Small intestine (tissue), 16 donors: ENCODE measurements at places on chromosomes 6 and 20.

DNA sequence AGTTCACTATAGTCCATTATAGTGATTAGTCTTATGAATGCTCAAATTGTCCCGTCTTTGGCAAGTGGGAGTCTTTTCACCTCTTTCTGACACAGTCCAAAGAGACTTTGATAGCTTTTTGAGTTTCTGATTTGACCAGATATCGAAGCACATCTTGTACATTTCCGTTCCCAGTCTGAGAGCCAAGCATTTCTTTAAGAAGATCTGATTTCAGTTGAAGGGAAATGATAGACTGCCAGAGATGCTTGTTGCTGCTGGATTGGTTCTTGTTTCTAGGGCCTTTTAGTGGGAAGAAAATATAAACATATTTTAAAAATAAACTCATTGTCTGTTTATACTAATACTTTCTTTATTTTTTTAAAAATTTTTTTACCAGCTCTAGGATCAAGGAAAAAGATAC is 54.1 kb upstream of the IER3 start:
- DNase-seq = no peak

- DNase-seq = no peak
Measured at GRCh38 chr6:51908243-51908642, 179.2 kb downstream of the PKHD1 start.

DNA sequence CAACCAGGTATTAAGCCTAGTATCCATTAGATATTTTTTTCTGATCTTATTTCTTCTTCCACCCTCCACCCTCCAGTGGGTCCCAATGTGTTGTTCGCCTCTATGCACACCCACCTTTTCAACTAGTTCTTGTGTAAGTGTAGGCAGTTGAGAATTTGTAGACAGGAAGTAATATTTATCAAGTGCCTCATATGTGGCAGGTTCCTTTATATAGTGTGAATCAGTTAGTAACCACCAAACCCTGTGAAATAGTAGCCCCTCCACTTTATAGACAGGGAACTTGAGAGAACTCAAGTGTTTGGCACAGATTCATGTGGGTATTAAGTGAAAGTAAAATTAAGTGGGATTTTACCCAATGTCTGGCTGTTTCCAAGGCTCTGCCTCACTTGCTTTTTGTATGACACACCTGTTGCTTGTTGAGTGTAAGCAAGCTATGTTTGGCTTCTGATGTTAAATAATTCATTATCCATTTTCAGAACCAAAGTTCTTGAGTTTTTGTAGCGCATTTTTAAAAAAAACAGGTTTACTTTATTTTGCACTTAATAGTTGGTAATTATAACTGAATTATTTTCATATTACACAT is 24.8 kb downstream of the AFDN start:
- no peak for DNase-seq

- DNase-seq = no peak
Measured at GRCh38 chr6:10419749-10420545, 5.1 kb upstream of the TFAP2A start.

DNA sequence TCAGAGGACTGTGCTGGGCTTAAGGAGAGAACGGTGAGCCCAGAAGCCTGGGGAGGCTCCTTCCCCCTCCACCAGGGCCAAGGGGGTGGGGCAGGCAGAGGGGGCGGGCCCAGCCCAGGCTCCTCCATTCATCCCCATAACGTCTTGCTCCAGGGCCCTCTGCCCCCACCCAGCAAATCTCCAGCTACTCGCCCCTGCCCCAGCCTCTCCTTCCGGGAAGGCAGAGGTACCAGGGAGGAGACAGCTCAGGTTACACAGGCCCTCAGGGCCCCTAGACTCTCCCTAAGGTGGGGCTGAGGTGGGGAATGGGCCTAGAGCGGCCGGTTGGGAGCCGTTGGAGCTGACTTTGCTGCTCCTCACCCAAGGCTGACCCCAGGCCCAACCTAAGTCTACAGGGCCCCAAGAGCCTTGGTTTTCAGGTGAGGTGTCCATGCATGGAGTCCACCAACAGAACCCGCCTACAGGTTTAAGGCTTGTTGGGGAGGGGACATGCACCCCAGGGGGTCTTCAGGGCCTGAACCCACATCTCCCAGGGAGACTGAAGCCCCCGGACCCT is 1.2 kb downstream of the LAMA5 start:
- peak; percentile 62 for DNase-seq

GRCh38 chr6:32194825-32195651 is 2.6 kb upstream of the GPSM3 start:
- DNase-seq = peak; percentile 77

- DNase-seq = no peak
Measured at GRCh38 chr6:138571181-138571580, 71.9 kb upstream of the NHSL1 start.

DNA sequence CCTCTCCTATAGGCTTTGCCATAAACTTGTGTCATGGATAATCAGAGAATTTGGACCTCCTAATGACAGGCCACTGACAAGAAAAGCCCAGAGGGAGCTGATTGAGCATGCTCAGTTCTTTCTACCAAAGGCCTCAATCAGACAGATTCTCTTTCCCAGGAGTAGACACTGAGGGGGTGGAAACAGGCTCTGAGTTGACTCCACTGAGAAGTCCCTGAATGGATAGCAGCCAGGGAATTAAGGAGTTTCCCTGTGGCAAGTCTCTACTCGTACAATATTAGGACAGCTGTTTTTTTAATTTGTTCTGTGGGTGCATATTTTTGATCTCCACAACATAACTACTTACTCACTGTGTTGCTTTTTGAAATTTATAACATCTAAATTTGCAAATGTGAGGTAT is 63.3 kb downstream of the SLC16A10 start:
- no peak for DNase-seq

DNA sequence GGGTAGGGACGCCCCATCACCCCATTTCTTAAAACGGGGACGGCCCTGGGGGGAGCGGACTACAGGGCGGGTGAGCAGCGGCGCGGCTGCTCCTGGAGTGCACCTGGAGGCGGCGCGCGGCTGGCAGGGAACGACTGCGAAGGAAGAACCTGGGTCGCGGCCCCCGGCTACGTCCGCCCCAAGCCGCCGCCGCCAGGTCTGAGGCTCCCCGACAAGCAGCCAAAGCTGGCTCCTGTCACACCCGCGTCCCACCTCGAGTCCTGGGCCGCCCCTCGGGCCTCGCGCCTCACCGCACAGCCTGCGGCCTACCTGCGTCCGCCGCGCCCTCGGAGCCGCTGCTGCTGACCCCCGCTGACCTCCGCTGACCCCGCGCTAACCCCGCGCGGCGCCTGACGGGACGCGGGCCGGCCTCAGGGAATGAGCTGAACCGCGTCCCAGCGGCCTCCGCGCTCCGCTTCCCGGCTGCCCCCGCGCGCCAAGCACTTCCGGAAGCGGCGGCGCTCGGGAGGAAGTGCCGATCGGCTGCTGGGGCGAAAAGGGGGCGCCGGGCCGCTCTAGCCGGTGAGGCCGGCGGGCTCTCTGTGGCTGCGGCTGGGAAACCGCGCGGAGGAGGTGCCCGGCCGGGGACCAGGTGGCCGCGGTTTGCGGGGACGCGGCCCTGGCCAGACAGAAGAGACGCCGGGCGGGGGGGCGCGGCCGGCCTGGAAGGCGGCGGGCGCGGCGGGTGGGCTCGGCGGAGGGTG is at the start of the genes ARFRP1 and ZGPAT:
Gene ARFRP1 (minus strand): TSS at position 419 of the 743 bp plus-strand sequence. CDS start 885 bp downstream, outside the sequence.
Gene ZGPAT (plus strand): TSS at position 482 of the 743 bp plus-strand sequence. CDS start 542 bp downstream, outside the sequence.
- DNase-seq = peak; percentile 88

DNA sequence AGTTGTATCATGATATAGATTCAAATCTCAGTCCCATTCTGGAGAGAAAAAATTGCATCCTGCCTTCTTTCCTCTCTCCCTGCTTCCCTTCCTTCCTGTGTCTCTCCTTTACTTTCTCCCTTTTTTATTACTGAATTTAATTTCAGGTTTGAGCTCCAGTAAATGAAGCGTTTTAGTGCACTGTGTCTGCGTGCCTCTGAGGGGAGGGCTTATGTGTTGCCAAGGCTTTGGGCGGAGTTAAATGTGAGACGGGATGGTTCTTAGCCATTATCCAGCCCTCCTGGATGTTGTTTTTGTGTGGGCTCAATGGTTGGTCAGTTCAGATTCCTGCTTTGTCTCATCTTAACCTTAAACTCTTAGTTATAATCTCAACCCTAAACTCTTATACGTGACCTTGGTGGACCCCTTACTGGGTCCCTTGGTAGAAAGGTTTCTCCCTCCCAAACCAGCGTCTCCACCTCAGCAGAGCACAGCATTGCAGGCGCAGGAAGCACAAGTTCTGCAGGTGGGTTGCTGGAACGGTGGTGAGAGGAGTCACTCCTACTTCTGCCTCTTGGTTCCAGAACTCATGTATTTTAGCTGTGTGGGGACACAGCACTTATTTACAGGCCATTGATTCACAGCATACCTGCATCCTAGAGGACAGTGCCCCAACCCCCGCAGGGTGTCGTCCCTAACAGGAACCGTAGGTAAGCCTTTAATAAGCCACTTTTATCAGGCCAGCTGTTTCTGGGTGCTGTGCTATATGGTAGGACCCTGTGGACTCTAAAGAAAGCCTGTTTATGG is 68.5 kb downstream of the DNAH8 start:
- DNase-seq = no peak

- peak; percentile 90 for DNase-seq
Measured at GRCh38 chr6:28981833-28982475, 23.2 kb downstream of the ZNF311 start.

- DNase-seq = no peak
Measured at GRCh38 chr6:105138141-105138540, 41.7 kb downstream of the POPDC3 start.

DNA sequence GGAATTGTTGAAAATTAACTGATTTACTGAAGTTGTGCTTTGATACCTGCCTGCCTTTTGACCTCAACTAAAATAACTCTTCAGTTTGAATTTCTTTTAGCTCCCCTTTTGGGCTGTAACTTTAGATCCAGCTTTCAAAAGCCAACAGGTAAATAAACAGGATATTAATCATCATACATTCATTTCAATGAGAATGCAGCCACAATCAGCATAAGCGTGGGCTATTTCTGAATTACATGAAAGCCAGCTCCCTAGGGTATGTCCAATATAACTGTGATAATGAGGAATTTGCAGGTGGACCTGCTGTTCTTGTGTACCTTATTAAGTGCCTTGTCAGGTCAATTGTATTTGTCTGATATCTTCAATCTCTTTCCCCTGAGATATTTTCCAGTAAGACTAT is 830.6 kb downstream of the KIF16B start:
- DNase-seq = no peak

- DNase-seq = peak; percentile 70
Measured at GRCh38 chr20:34997131-34997561, 41.5 kb downstream of the MYH7B start.

- DNase-seq = no peak
Measured at GRCh38 chr20:48329031-48329615, 498.7 kb downstream of the PREX1 start.

DNA sequence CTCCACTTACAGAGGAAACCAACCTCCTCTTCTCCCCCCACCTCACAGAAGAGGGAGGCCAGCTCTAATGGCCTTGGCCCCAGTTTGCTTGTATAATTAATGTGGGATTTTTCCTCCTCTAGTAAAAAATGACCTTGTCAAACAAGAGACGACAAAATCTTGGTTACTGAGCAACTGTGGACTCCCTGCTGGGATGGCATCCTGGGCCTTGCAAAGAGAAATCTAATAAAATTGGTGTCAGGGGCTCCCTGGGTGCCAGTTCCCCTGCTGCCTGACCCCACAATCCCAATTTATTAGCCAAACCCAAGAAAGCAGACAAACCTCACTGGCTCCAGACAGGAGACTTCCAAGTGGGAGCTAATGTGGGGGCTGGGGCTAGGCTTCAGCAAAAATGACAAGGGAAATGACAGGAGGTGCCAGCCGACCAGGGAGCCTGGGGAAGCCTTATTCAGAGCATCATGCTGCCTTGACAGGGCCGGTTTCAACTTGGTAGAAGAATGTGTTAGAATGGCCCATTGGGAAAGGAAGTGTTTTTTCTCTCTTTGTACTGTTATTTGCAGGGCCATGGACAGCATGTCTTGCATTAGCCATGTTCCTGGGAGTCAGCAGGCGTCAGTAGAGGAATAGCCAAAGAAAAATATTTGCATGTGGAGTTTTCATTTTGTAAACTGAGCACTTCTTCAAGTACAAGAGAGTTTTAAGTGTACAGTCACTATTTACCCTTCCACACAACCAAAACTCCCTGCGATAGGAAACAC is 816.9 kb downstream of the DHX35 start:
- no peak for DNase-seq

- no peak for DNase-seq
Measured at GRCh38 chr6:74671558-74672025, 534.3 kb downstream of the COL12A1 start.

GRCh38 chr6:16663901-16664300 is 97.4 kb downstream of the ATXN1 start:
- DNase-seq = no peak

DNA sequence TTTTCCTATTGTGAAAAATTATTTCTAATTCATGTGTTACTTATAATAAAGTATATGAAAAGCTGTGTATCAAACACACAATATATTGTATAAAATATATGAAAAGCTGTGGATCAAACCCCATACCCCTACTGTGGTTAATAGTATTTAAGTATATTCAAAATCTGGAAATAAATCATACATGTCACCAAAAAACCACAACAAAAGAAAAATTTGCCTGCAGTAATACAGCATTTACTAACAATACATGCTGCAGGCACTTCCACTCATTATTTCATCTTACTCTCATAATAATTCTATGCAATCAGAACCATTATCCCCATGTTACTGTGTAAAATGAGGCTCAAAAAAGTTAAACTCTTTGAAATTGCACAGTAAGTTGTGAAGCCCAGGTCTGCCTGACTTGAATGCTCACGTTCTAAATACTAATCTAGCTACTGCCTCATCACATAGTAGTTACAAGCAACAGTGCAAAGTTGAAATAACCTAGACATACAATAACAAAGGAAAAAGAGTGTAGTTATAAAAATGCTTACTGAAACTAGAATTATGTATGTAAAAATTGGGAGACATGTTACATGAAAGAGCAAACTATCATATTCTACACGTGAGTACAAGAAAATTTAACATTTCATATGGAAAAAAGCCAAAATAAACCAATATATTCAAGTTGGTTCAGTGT is 61.7 kb downstream of the FAM217A start:
- DNase-seq = peak; percentile 15

DNA sequence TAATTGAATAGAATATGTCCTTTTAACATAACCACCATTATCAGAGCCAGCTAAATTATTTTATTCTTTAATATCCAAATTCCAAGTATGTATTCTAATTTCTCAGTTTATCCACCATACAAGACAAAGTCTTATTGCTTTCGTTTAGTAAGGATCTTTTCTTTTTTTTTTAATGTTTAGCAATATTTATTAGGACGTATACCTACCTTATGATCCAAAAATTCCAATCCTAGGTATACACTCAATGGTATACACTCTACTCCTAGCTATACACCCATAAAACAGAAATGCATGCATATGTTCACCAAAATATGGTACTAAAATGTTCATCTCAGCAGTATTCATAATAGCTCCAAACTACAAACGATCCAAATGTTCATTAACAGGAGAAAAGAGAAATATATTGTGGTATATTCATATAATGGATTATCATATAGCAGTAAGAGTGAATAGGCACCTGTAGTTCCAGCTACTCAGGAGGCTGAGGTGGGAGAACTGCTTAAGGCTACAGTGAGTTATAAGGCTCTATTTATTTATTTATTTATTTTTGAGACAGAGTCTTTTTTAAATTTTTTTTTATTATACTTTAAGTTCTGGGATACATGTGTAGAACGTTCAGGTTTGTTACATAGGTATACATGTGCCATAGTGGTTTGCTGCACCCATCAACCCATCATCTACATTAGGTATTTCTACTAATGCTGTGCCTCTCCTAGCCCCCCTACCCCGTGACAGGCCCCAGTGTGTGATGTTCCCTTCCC is 17.3 kb downstream of the TNFAIP3 start:
- DNase-seq = no peak
